ENCODE measurements at places on chromosomes 6 and 20.

- DNase-seq, result no peak
Observed at GRCh38 chr6:116338943-116339342, 31.8 kb upstream of the DSE start.

GRCh38 chr6:6699741-6700367 is 111.3 kb downstream of the LY86 start:
- DNase-seq, result peak; percentile 73

DNA sequence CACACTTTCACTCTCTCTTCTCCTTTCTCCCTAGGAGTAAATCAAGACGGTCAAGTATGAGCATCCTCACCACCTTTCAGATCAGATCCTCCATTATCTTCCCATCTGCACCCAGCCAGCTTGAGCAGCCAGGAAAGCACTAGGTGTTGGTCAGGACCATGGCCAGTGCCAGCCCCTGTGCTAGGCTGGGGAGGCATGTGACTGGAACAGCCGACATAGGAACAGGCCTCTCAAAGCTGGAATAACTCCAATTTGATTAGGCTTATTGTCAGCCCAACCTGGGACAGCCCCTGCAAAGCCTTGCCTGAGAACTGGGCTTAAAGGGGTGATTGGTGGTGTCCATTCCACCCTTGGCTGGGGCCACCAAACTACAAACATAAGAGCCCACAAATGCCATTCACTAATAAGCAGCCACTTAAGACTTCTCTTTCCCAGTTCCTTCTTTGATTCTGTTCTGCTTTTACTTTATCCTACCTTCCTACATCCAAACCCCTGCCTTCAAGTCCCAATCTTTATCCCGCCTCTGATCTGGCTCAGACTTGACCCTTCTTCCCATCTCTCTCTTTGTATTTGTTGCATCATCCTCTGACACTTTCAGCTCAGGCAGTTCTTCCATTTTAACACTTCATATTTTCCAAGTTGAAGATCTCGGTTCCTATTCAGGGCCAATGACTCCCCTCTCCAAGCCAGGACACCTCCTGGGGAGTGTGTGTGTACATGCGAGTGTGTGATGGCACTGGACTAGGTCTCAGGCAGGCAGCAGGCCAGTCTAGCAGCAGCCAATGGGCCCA is 4.5 kb upstream of the TREM2 start:
- no peak for DNase-seq

GRCh38 chr6:142326540-142326939 is 24.7 kb downstream of the ADGRG6 start:
- DNase-seq, result peak; percentile 47

- DNase-seq, result no peak
Observed at GRCh38 chr6:144467172-144467762, 182.1 kb downstream of the UTRN start.

GRCh38 chr6:56335726-56336125 is 88.3 kb upstream of the COL21A1 start:
- DNase-seq, result peak; percentile 49

GRCh38 chr6:126633373-126633772 is 293.5 kb downstream of the CENPW start:
- no peak for DNase-seq

DNA sequence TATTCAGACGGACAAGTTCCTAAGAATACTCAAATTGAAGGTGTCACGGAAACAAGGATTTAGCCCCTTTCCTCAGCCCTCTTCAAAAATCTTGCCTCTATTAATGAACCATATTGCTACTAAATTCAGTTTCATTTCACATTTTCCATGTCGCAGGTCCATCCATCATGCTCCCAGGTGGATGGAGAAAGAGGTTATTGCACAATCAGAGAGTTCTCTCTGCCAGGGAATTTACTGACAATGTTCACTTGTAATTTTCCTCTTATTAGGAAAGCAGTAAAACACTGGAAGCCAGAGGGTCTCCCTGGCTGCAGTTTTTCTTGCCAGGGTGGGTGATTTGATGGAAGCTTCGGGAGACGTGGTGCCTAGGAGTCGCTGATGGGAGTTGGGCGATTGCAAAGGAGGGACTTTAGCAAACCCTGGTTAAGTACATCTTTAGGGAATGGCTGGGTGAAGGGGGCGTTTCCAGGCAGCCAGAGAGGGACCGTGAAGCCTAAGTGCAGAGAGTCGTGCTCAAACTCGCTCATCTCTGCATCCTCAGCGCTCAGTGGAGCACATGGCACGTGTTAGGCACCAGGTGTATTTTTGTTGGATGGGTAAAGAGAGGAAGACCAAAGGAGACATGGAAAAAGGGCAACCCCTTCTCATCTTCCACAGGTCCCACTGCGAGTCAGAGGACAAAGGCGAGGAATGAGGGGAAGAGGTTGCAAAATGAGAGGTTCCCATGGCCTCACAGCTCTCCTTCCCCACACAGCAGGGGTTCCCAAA is 321.9 kb upstream of the CDH4 start:
- DNase-seq, result no peak

GRCh38 chr20:59018817-59019216 is 412 bp upstream of the TUBB1 start:
- no peak for DNase-seq

DNA sequence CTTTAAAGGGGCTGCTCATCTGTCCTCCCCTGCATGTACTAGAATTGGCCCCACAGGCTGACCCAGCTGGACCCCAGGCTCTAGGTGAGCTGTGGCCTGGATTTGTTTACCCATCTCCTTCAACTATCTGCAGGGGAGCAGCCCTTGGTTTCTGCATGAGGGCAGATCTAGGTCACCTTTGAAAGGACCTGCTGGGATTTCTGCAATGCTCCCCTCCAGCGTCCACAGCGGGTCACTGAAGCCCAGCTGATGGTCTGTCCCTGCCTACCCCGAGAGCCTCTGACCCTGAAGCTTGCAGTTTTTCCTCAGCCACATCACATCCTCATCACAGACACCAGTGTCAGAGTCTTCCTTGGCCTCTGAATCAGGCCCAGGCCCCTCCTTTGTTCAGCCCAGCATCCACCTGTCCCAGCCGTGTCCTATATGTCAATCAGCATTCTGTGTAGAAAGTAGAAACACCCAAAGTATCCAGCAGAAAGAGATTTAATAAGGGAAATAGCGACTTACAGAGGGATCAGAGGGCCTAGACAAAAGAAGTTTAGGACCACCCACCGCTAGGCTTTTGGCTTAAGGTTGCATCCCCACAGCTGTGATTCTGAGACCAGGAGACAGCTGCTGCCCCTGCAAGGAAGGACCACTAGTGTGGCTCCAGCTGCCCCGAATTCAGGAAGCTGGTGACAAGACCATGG is 243.1 kb downstream of the LRFN2 start:
- no peak for DNase-seq

DNA sequence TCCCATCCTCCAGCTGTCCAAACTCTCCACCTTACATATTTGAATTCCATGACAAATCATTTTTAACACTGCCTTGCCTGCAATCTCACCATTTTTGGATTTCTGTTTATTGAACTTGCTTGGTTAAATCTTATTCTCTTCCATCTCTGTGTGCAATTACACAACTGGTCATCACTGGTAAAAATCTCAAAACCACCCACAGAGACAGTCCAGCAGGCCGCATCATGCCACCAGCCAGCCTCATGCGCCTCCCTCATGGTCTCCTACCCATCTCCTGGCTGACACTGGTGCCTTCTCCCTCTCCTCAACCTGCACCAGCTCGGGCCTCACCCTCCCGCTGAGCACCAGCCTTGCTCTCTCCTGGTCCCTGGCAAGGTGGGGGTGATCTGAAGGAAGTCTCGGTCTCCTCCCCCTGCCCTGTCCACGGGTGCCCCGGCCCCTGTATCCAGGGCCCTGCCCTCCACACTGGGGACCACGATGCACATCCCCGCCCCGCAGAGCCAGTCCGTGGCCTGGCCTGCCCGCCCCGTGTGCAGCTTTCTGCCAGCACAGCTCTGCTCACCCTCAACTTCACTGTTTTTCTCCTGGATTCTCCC is 92.0 kb downstream of the THBS2 start:
- no peak for DNase-seq

DNA sequence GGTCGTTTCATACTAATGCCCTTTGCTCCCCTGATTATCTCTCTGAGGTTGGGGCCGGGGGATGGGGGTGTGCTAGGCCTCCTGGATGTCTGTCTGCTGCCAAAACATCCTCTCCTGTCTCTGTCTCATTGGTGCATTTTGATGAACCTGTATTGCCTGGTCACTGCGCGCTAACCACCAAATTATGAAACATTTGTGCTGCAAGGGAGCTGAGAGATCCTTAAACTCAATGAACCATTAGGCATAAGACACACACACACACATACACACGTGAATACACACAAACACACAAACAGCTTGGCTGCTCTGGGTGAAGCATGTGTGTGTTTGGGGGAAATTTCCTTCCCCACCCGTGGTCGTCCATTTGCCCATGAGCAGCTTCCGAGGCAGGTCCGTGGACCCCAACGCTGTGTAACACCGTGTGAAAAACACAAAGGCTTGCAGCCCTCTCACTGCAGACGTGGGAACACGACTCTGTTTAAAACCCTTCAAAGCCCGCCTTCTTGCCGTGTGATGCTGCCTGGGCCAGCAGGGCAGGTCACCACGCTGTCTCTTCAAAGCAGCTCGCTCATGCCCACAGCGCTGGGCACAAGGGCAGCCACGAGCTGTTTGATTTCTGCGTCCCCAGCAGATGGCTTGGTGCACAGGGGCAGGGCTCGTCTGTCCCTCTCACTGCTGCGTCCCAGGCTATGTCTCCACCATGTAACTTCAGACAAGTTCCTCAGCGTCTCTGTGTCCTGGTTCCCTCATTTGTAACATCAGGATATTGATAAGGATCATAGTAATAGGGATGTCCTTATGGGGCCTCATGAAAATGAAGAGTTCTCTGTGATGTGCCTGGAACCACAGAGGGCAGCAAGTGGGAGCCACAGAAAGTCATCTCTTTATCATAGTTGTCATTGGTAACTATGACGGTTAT is 96.8 kb downstream of the CDH26 start:
- DNase-seq, result no peak

GRCh38 chr6:110781522-110782214 is 33.6 kb downstream of the CDK19 start:
- DNase-seq, result no peak

DNA sequence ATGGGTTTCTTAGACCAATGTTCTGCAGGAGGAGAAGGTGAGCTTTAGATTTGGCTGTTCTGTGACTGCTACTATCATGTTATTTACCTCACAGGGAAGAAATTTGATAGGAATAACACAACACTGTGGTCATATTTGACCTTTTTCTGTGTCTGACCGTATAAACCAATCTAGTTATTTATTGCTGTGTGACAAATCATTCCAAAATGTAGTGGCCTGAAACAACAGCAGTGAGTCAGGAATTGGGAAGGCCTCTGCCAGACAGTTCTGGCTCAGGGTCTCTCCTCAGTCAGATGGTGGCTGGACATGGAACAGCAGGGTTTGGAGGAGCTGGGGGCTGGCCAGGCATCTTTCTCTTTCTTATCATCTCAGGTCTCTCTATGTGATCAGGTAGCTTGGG is 33.0 kb downstream of the RIPOR2 start:
- peak; percentile 29 for DNase-seq

- no peak for DNase-seq
Observed at GRCh38 chr6:169577236-169577635, 124.6 kb downstream of the WDR27 start.

GRCh38 chr6:3210024-3210610 is 17.3 kb downstream of the TUBB2B start:
- DNase-seq, result no peak

DNA sequence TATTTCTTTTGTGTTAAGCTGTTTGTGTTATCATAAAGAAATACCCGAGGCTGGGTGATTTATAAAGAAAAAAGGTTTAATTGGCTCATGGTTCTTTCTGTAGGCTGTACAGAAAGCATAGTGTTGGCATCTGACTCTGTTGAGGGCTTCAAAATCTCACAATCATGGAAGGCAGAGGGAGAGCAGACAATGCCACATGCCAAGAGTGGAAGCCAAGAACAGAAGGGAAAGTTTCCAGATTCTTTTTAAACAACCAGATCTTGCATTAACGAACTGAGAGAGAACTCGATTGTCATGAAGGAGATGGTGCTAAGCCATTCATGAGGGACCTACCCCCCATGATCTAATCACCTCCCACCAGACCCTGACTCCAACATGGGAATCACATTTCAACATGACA is 290.1 kb downstream of the BMP2 start:
- no peak for DNase-seq

GRCh38 chr20:58053391-58054055 is 174.9 kb downstream of the ANKRD60 start:
- DNase-seq, result no peak

DNA sequence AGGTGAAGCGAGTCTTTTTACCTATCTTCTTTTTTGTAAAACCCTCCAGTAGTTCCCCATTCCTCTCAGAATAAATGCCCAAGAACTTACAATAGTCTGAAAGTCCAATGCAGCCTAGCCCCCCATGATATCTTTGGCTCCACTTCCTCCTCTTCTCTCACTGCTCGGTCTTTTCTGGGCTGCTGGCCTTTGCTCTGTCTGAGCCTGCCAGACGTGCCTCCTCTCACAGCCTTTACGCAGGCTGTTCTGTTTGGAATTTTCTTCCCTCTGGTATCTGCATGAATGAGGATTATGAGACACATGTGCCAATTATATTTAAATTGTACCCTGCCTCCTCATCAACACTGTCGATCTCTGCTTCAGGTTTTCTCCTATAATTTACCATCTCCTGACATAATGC is 174.1 kb downstream of the EYA4 start:
- DNase-seq, result no peak

DNA sequence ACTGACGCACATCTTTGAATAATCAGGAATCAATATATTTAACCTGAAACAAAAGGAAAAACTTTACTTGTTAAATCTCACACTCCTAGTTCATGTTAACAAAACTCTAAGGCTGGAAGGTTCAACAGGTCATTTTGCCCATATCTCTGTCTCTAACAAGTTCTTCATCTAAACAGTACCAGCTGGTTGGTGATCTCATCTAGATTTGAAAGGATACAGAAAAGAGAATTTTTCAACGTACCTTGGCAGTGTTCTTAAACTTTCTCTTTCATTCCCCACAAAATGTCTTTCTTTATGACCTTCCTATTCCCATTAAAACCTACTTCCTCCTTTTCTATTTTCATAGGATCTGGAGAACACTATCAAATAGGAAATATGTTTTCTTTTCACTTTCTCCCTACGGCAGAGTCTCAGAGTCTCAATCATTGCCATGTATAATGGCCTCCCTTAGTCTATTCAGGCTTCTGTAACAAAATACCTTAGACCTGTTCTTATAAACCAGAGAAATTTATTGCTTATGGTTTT is 111.3 kb downstream of the TBX18 start:
- DNase-seq, result no peak

- DNase-seq, result no peak
Observed at GRCh38 chr6:79034865-79035264, 43.2 kb downstream of the PHIP start.

GRCh38 chr20:2984956-2985661 is 58.3 kb upstream of the GNRH2 start:
- peak; percentile 57 for DNase-seq

- DNase-seq, result no peak
Observed at GRCh38 chr6:144029452-144029851, 21.4 kb upstream of the PLAGL1 start.

GRCh38 chr6:56624046-56624727 is 18.5 kb downstream of the DST start:
- DNase-seq, result peak; percentile 58

GRCh38 chr20:52565614-52566013 is 374.0 kb upstream of the ZFP64 start:
- DNase-seq, result no peak

Measured in kidney epithelial cell (primary cell).